ENCODE measurements at places on chromosomes 16 and 17.

DNA sequence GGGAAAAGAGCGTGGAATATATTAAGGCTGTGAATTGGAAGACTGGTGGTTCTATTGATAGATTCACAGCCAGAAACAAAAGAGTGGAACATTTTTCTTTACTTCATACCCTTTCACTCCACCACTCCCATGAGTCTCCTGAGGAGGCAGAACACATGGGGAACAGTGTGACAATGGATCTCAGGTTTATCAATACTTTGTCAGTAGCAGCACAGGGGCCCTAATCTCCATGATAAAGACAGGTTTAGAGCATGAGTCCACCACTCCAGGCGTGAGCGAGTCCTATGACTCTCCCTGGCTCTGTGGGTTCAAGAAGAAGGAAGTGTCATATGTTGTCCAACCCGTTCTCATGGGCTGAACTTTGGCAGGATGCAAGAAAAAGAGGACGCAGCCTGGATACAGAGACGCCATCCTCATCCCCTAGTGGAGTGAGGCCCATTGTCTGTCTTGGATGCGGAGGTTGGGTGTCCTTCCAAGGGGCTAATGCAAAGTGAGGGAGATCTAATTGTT, 361.2 kb downstream of the TMEM114 start:
- no peak for DNase-seq

DNA sequence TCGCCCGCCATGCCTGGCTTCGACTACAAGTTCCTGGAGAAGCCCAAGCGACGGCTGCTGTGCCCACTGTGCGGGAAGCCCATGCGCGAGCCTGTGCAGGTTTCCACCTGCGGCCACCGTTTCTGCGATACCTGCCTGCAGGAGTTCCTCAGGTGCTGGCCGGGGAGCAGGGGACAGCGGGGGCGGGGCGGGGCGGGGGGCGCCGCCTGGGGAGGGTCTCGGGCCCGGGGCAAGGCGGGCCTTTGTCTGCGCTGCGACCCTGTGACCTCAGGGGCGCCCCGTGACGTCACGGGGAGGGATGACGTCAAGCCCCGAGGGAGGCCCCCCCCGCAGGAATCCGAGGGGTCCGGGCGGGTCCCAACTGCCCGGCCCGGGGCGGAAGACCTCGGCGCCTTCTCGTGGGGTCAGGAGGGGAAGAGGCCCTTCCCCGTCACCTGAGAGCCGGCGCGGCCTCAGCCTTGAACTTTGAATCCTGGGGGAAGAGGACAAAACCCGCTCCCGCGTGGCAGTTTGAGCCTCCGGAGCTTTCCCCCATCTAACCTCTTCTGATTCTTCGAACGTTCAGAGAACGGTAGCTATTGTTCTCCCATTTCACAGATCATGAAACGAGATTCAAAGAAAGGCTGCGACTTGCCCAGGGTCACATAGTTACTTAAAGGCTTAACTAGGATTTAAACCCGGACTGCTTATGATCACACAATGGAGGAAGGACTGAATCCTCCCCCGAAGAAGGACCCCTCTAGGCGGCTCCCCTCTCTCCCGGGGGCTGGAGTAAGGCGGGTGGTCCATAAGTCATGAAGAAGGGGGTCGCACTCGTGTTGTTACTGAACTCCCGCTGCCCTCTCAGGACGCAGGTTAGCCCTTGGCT, 527 bp downstream of the TRAF4 start:
- peak; percentile 44 for DNase-seq

DNA sequence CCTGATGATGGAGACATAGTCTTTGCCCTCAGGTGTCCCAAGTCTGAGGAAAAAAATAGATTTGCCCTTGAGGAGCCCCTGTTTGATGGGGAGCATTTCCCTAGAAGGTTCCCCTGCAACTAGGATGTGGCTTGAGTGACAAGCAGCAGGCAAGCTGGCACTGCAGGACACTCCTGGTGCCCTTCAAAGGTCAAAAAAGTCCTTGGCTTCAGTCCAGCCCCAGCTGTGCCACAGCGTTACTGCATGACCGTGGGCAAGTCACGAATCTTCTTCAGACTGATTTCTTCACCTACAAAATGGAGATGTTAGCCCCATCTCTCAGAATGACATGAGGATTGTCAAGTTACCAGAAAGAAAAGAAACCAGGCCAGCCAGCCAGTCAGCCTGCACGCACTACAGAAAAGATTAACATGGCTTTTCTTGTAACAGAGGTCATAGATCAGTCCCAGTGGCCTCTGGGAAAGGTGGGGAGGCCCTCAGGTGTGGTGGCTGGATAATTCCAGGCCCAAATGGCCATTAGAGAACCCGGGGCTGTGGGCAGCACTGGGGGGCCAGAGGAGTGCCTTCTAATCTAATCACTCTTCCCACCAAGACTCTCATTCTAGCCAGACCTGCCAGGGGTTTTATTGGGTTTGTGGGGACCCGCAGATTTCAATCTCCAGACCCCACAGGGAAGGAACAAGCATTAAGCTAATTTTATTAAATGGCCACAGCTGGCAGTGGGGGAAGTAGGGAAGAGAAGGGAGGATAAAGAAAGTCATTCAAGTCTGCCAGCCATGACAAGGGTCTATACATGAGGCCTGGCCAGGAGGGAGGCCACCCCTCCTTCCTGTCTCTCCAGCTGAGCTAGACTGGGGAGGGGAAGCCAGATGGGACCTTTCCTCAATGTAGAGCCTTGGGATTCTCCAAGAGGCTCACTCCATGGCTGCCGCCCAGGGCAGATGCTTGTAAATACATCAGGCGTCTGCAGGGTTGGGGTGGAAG, 9.7 kb upstream of the KIF18B start:
- DNase-seq = no peak

DNA sequence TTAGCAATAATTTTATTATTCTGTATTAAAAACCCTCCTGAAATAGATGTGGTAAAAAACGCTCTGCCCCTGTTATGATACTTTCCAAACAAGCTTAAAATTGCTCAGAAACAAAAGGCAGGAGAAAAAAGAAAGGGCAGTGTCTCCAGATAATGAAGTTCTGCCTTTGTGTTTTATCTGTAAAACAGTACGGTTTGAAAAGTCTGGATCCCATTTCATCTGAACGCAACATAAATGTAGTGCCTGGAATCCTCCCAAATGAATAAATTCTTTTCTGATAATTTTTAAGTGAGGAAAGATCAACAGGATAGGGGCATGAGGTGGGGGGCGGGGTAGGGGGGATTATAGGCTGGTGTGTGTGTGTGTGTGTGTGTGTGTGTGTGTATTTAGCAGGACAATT, 87.5 kb upstream of the SOX9 start:
- no peak for DNase-seq

GRCh38 chr16:78060809-78061208, 38.5 kb downstream of the CLEC3A start:
- no peak for DNase-seq

DNA sequence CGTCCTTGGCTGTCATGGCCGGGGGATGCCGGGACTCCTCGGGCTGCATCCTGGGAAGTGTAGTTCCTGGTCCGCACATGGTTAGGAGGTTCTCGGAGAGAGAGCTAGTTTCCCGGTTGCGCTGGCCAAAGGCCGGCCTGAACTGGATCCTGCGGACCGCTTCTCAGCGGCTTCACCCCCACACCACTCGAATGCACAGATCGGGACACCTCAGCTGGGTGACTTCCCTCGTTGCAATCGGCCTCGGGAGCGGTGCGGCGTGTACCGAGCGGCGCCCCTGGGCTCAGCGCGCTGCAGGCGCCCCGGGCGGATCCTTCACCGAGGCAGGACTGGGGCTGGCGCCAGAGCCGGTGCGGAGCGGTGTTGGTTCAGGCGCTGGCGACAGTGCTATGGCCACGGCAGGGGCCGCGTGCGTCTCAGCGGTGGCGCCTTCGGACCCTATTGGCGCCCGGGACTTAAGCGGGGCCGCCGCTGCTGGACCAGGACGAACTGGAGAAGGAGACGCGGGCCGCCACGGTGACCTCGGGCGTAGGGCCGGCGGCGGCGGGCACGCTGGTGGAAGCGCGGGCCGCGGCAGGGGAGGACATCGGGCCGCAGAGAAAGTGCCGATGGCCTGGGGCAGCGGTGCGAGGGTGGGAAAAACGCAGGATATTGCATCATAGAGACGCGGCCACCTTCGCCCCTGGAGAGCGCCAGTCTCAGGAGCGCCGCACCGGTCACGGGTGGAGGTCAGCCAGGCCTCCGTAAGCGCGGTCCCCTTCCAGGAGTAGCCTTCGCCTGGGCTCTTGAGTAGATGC, 11.4 kb downstream of the ZNF629 start:
- peak; percentile 37 for DNase-seq

GRCh38 chr17:37174205-37174604, 201.6 kb upstream of the C17orf78 start:
- DNase-seq = no peak

GRCh38 chr17:44350733-44351226, 5.7 kb downstream of the GRN start:
- DNase-seq = peak; percentile 61
